ENCODE measurements at places on chromosomes 6 and 20.

GRCh38 chr6:111823831-111824607, 49.2 kb downstream of the FYN start:
- DNase-seq = no peak

- DNase-seq = no peak
These were observed 93.9 kb upstream of the HDAC2 start for GRCh38 chr6:114064862-114065261.

- peak; percentile 69 for DNase-seq
These were observed 185.3 kb downstream of the OGFRL1 start for GRCh38 chr6:71473926-71474325.

DNA sequence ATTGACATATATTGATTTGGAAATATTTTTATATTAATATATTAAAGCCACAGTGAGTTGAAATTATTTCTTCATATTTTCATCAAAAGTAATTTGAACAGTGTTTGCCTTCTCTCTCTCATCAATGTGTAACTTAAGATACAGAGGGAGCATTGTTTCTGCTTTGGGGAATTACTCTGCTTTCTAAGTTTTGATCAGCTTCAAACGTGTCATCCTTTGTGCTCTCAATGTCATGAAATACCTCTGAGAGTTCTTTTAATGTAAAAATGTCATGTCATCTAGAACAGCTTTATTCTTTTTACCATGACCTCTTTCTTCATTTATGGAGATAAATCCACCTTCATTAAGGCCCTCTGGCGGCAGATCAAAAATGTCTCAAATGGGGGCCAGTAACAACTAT, 259.4 kb upstream of the STXBP5 start:
- DNase-seq = no peak

DNA sequence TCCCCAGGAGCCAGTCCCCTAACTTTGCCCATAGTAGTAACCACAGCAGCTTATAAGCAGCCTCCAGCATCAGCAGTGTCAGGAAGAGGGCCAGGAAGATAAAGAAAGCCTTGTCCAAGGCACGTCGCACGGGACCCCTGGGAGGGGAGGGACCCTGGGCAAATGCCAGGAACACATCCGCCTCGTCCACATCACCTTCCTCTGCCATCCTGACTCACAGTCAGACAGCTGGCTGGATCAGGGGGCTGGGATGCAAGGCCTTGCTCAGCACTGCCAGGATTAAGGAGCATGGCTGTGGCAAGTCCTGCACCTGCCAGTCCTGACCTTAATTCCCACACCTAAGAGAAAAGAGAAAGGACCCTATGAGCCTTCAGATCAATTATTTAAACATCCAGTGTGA, 11.5 kb upstream of the ZBTB22 start:
- DNase-seq = no peak

GRCh38 chr6:135876058-135876457, 24.6 kb downstream of the PDE7B start:
- DNase-seq = no peak

DNA sequence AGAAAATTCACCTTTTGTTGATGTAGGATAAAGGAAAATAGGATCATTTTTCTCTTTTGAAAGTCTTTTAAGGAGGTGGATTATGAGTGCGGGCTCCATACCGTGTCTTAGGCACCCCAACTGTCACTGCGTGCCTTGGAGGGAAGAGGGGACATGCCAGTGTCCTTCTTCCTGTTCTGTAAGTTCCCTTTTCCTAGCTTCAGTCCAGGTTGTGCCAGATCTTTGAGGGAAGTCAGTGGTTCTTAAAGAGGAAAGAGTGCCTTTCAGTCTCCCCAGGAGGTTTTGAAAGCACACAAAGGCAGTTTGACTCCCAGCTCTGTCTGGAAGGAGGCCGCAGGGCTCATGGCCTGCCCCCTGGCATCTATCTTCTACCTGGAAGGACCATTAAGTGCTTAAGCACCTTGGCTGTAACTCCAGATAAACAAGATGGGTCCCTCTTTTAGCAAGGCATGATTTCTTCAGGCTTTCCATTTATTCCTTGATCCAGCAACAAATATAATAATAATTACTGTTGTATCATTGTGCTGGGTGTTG, 13.0 kb downstream of the EFCAB8 start:
- no peak for DNase-seq

DNA sequence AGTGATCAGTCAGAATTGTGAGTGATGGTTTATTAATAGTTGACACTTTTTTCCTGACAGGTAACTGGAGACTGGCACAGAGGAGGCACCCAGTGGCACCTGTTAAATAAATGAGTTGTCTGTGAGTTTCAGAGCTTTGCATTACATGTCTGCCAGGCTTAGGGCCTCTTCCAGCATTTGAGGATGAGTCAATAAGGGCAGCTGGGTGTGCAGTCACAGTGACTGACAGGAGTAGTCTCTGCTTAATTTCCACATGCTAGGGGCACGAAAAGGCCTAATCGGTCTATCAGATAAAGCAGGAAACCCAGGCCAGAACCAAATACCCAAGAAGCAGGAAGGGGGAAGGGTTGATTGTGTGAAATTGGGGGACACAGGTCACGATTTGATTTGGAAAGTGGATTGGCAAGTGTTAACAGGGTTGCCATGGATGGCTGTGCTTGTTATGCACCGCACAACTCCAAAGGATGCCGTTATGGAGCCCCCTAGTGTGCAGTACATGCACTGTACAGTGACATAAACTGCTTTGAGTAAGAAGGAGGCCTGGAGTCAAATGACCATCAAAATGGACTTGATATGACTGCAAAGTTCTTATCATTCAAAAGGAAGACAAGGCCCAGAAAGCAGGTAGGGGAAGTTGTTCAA, 111.9 kb upstream of the GGTLC1 start:
- DNase-seq = no peak

All from upper lobe of right lung (tissue), 1 donor.